Stimulated activated CD8-positive, alpha-beta memory T cell treated with anti-CD3 and anti-CD28 coated beads, Interleukin-15, amount 100 ng/mL, for 1 hour (primary cell): ENCODE measurements at places on chromosomes 11 and 22.

DNA sequence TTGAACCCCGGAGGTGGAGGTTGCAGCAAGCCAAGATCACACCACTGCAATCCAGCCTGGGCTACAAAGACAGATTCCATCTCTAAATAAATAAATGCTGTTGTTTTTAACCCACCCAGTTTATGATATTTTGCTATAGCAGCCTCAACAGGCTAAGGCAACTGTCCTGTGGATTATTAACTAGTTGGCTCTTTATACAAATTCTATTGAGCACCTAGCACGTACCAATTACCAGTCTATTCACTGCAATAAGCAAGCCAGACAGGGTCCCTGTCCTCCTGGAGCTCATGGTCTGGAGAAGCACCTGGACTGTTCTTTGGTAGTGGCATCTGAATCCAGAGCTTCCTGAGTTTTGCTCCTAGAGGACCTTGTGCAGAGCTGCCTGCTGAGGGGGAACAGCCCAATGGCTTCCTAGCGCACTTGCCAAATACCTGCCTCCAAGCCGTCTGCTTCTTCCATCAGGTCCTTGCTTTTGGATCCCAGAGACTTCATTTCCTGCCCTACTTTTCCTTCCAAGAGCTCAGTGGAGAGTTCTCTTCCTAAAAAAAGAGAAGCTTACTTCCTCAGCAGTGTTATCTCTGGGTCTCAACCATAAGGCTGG, 49.9 kb upstream of the MICAL2 start:
- DNase-seq, result no peak

DNA sequence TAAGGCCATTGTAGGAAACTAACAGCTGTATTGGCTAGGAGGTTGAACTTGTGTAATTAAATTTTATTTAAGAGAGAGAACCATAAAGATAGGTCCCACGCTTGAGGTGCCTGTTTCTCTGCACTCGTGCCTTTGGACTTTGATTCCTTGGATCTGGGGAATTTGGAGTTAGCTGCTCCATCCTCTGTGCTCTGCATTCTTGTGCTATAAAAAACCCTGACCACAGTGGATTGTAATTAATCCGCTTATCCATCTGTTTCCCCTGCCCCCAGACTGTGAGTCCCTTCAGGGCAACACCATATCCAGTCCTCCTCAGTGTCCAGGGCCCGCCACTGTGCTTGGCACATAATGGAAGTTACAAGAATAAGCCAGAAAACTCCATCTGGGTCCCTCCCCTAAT, 169.8 kb downstream of the SPON1 start:
- DNase-seq, result no peak

DNA sequence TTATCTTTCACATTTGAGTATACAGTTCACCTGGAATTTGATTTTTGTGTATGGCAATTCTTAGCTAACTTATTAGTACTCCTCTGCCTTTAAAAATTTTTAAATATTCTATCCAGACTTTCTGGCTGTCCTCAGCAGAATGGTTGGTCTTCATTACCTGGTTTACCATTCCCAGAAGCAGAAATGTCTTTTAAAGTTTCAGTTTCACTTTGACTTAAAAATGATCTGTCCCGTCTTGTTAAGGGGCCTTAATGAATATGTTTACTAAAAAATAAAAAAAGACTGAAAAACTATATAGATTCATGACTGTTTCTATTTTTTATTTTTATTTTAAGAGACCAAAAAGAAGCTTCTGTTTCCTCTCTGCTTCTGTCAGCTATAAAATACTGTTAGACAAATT, 70.5 kb upstream of the TNRC6B start:
- DNase-seq, result no peak

GRCh38 chr11:64560941-64561340, 30.1 kb upstream of the SLC22A12 start:
- DNase-seq, result no peak

- no peak for DNase-seq
Measured at GRCh38 chr11:93054881-93055280, 85.4 kb downstream of the MTNR1B start.

- no peak for DNase-seq
Measured at GRCh38 chr11:32099516-32099915, 8.6 kb downstream of the RCN1 start.

GRCh38 chr11:64558065-64558745, 32.8 kb upstream of the SLC22A12 start:
- DNase-seq, result no peak

DNA sequence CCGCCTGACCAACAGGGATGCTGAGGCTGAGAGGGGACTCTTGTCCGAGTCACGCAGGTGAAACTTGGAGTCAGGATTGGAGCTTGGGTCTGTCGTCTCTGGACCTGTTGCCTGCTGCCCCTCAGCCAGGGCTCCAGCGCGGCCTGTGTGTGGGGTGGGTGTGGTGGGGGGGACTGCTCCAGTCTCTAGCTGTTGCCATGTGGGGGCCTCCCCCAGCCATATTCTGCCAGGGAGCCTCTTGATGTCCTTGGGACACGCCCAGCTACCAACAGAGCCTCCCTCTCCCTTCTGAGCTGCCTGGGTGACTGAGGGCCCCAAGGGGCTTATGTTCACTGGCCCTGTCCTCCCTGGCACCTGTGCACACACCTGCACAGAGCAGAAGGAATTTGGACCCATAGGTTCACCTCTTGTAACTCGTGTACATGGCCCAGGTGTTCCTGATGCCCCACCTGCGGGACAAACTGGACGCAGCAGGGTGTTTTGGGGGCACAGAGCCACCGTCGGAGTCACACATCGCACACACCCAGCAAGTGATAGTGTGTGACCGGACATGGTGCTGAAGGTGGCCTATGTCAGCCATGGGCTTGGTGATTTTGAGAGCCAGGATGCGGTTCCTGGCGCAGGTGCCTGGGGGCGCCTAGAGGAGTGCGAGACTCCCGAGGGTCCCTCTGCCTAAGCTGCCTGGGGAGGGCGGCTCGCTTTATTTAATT, 252.3 kb downstream of the TBC1D22A start:
- no peak for DNase-seq

DNA sequence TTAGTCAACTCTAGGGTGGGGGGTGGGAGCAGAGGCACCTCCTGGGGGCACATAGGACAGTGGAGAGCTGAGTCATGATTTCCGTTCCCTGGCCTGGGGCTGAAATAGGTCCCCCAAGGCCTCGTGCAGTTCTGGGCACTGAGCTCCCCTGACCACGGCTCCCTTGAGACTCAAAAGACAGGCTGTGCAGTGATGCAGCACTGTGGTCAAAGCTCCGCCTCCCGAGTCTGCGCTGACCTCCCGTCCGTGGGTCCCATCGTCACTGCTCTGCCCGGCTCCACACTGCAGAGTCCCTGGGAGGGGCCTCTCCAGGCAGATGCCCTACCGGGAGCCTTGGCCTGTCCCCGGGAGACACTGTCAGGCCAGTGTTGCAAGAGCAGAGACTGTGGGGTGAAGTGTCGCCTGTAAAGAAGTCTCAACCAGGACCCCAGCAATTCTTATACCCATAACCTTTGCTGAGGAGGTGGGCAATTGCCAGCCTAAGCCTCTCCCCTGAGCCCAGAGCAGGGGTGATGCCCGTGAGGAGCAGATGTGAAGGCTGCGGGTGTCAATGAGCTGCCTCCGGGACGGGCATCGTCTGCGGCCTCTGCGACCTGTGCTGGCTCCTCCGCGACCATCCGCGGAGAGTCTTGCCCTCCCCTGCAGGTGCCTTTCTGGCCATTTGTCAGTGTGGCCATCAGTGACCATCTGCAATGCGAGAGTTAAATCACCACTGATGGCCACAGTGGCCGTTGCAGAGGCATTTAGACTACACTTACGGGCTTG, 877.3 kb downstream of the BRD1 start:
- no peak for DNase-seq

- DNase-seq, result no peak
Measured at GRCh38 chr11:128552783-128553661, 34.3 kb downstream of the ETS1 start.

DNA sequence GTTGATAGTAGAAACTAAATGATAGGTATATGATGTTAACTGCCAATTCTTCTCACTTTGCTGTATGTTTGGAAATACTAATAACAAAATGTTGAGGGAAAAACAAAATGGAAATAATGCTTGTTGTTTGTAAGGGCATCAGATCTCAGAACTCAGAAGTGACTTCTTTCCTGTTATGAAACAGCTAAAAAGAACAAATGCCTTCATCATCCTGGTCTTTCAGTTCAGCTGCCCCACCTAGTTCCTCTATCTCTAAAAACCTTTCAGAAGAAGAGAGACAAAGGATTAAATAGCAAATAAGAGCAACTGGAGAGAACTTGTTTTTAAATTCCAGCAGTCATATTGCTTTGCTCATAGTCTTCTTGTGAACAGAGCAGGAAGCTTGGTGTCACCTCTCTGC, 345.3 kb upstream of the NCAM1 start:
- DNase-seq, result no peak

- no peak for DNase-seq
Measured at GRCh38 chr22:38080850-38081635, 2.9 kb downstream of the SLC16A8 start.

DNA sequence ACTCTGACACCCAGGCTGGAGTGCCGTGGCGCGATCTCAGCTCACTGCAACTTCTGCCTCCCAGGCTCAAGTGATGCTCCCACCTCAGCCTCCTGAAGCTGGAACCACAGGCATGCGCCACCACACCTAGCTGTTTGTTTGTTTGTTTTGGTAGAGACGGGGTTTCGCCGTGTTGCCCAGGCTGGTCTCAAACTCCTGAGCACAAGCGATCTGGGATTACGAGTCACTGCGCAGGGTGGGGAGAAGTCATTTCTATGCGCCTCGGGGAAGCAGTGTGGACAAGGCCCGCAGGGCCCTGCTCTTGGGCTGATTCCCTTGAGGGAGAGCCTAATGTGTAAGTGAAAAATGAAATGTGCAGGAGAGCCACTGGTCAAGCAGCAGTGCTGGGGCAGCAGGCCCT, 19.6 kb upstream of the SEPTIN5 start:
- no peak for DNase-seq

DNA sequence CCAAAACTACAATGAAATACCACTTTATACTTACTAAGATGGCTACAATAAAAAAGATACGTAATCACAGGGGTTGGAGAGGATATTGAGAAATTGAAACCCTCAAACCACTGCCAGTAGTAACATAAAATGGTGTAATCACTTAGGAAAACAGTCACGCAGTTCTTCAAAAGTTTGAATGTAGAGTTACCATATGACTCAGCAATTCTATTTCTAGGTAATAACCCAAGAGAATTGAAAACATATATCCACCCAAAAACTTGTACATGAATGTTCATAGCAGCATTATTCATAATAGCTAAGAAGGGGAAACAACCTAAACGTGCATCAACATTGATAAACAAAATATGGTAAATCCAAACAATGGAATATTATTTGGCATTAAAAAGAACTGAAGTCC, 24.4 kb upstream of the PSMA1 start:
- no peak for DNase-seq

GRCh38 chr11:84310268-84310667, 1024.1 kb upstream of the CCDC90B start:
- DNase-seq, result no peak

GRCh38 chr22:36955691-36956090, 42.3 kb downstream of the CSF2RB start:
- no peak for DNase-seq

GRCh38 chr11:71188886-71189767, 63.2 kb downstream of the SHANK2 start:
- DNase-seq, result no peak

- no peak for DNase-seq
Measured at GRCh38 chr22:36311386-36312085, 58.6 kb downstream of the APOL1 start.

- DNase-seq, result peak; percentile 35
Measured at GRCh38 chr11:44611687-44612434, 46.4 kb downstream of the CD82 start.

DNA sequence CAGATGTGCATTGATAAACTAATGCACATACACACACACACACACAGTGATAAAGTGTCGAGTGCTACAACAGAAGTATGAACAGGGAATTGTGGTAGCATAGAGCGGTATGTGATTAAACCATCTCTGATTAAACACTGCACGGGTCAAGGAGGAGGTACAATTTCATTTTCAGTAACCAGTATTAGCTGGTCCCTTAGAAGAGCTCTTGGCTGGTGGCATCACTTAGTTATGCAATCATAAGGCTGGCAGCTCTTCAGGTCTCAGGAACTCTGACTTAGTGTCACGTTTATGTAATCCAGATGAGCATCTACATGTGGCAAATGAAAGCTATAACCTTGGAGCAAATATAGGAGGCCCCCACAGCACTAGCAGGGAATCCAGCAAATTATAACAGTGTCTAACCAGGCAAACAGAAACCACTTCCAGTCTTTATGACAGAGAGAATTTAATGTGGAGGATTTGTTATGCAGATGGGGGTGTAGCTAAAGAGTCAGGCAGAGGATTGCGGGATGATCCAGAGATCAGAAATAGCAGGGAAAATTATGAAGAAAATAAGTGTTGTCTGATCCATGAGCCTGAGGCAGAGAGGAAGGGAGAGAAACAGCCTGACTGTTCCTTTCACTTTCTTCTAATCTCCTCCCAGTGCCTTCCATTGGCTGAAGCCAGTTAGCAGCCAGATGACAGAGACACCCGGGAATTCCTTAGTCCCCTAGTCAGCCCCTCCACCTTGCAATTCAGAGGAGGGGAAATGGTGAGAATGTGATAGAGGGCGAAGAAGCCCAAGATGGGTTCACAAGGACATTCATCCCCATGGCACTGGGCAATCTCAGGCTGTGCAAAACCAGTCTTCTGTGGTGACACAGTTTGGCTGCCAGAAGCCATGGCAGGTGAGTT, 533.1 kb upstream of the TENM4 start:
- DNase-seq, result no peak

GRCh38 chr11:119810478-119811232, 81.7 kb upstream of the NECTIN1 start:
- DNase-seq, result no peak

GRCh38 chr22:46769191-46769675, 6.8 kb downstream of the TBC1D22A start:
- no peak for DNase-seq

DNA sequence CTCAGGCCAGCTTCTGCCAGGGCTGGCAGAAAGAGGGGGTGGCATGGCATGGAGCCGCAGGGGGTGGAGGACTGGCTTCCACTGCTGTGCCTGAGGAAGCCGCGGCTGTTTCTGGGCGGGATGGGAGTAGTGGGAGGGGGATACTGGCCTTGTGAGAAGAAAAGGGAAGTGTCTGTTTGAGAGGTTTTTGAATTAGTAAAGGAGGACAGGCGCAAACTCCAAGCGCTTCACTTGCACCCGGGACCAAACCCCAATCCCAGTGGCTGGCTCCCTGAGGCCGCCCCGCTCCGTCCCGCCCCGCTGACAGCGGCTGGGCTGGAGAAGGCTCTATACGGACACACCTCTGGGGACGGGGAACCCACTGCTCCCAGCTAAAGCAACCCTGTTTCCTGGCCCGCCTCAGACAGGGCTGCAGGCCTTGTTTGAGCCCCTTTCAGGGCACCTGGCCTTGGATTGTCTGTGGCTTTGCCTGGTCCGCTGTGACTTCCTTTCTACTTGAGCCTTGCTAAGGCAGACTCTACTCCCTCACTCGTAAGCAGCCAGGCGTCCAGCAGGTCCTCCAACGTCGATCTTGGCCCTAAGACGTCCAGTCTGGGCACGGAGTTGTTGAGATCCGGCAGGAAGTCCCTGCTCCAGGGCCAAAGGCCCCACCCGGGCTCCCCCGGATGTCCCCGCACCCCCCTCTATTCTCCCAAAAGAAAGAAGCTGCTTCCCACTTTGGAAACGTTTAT, 2.2 kb downstream of the APOA1 start:
- DNase-seq, result no peak

- no peak for DNase-seq
Measured at GRCh38 chr22:42754658-42755057, 34.0 kb upstream of the A4GALT start.

GRCh38 chr11:1468002-1468401, 18.6 kb downstream of the MOB2 start:
- DNase-seq, result no peak
